ENCODE measurements at places on chromosomes 3 and 15. TPM values are rescaled to one million over a fixed set of nuclear protein-coding genes. Genes with fewer than 3 reads are reported as not detected.

GRCh38 chr3:130514681-130515080 lies 2.3 kb upstream of the COL6A6 start:
- no peak for DNase-seq

DNA sequence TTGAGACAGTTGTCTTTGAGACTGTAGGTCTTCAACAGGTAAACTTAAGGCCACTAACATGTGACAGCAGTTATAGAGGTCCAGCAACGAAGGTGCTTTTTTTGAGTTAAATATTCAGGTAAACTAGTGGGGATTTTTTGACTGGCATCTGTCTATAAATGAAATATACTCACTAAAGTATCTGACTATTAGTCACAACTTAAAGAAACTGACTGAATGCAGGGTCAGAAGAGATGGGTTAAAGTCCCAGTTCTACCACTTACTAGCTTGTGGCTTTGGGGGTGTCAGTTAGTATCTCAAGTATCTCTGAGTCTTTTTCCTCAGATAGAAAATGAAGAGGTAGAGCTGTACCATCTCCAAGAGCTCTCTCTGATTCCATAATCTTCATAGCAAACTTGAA lies 18.0 kb downstream of the MIX23 start:
- no peak for DNase-seq

DNA sequence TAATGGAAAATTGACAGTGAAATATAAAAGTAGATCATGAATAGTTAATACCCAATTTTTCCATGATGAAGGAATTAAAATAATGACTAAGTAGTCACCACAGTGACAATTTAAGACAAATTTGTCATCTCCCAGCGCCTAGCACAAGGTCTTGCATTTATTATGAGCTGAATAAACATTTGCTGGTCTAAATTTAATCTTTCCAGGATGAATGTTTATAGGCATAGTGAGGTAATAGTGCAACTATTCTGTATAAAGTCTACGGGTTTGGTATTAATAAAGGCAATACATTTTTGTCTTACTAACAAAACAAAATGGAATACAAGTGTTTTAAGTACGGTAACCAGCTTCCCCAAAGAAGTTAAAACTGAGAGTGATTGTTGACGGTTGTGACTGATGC lies 209.3 kb downstream of the CD47 start:
- DNase-seq = no peak

- no peak for DNase-seq
These were observed 52.3 kb upstream of the BNIP2 start for GRCh38 chr15:59741274-59741906.

GRCh38 chr3:183265834-183266417 lies 12.9 kb downstream of the B3GNT5 start:
- no peak for DNase-seq

DNA sequence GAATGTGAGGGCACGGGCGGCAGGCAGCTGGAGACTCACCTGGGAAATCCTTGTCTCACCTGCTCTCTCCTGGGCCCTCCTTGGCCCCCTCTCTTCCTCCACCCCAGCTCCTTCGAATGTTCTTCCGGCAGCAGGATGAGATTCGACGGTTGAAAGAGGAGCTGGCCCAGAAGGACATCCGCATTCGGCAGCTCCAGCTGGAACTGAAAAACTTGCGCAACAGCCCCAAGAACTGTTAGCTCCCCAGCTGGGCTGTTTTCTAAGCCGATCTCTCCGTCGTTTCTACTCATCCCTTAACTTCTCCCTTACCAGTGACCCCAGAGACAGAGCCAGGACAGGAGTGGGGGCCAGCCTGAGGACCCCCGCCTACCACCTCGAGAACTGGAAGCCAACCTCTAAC lies 95.0 kb downstream of the ANP32A start:
- DNase-seq = no peak

Gene C3orf33
- 1.6 TPM for total RNA-seq

Gene DNAH12
- total RNA-seq = 0.05 TPM

Gene ARGFX
- total RNA-seq = not detected

Gene GOLGA6L7
- not detected for total RNA-seq

Gene VPS8
- 52.8 TPM for total RNA-seq
